ENCODE measurements at places on chromosomes 1 and 21.

GRCh38 chr1:21114431-21114830 lies 62.3 kb downstream of the EIF4G3 start:
- DNase-seq = no peak

GRCh38 chr21:36589352-36589971 lies 109.5 kb upstream of the SIM2 start:
- DNase-seq = no peak

DNA sequence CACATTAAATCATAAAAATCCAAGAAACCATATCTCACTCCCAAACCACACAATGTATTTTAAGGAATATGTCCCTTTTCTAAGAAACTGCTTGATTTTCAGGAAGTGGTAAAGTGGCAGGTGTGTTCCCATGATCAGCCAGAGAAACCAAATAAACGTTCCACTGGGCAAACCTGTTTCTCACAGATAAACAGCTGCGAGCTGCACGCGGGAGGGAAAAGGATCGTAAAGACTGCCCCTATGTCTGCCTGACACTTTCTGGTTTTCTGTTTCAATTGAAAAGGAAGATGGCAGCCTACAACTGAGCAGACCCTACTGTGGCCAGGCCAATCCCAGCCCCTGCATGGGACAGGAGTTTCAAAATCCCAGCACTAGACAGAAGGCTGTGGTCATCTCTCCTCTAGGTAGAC lies 36.6 kb downstream of the HIVEP3 start:
- DNase-seq = no peak

- no peak for DNase-seq
These were observed 79.5 kb downstream of the IGSF21 start for GRCh38 chr1:18187054-18187453.

- DNase-seq = no peak
These were observed 4.2 kb downstream of the COX20 start for GRCh38 chr1:244839656-244840055.

DNA sequence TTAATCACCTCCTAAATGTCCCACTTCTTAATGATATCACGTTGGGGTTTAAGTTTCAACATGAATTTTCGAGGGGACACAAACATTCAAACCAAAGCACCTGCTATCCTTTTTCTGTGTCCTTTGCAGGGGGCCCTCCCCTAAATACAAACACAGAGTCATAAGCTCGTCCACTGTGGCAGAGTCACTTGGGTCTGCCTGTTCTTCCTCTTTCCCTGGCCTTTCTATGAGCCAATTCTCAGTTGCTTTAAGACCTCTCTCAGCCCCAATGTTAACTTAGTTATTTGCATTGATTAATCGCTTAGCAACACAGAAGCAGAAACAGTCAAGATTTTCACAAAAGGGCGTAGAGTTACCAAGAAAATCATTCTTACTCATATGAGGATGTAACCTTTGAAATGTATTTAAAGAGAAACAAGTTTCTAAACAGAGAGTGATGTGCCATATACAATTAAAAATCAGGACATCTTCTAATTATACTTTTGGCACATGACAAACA lies 14.9 kb downstream of the APCS start:
- DNase-seq = no peak

GRCh38 chr1:147247656-147248238 lies 5.3 kb downstream of the CHD1L start:
- no peak for DNase-seq

GRCh38 chr1:244273262-244273844 lies 178.4 kb downstream of the ADSS2 start:
- no peak for DNase-seq

GRCh38 chr21:33042812-33043211 lies 17.1 kb downstream of the OLIG2 start:
- DNase-seq = no peak

DNA sequence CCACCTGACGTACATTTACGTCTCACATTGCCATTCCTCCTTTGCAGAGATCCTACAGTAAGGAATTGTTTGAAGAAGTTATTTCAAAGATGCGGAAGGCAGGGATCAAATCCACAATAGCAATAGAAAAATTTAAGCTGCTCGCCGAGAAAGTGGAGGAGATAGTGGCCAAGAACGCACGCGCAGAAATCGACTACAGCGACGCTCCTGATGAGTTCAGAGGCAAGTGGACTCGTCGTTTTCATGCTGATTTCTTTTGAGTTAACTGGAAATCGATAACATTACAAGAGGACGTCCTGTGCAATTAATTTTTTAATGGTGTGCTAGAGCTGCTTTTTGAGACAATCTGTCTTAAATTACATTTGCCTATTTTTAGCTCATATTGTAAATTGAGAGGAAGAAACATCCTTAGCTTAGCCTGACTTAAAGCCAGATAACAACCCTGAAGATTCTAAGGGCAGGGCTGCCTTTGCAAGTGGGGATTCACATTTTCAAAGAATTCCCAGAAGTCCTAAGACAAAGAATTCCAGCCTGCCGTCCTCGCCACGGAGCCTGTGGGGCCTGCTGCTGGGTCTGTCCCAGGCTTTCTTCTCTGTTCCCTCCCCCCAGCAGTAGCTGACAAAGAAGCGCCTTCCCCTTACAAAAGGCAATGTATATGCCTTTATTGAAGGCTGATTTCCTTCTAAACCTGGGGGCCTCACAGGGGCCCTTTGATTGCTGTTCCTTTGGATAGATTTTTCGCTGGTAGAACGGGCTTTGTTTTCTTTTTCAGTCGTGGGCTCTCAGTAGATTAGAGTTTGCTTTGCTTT lies 31.6 kb upstream of the KIF1B start:
- no peak for DNase-seq

DNA sequence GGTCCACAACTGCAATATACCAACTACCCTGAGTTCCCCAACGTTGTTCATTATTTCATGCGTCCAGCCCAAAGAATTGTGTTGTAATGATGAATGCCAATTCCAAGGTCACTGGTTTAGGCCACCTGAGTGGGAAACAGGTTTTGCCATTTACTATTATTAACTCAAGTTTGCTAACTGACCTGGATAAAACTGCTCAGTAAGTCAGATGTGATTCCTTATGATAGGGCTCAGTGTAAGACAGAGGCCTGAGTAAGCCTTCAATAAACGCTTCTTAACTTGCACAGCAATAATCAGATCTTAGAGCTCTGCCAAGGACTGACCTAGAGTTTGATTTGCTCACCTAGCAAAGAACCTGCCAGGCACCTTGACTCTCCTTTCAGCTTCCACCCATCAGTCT lies 10.0 kb downstream of the PUM1 start:
- no peak for DNase-seq

- DNase-seq = no peak
These were observed 112.3 kb upstream of the ZRANB2 start for GRCh38 chr1:71193153-71193552.

DNA sequence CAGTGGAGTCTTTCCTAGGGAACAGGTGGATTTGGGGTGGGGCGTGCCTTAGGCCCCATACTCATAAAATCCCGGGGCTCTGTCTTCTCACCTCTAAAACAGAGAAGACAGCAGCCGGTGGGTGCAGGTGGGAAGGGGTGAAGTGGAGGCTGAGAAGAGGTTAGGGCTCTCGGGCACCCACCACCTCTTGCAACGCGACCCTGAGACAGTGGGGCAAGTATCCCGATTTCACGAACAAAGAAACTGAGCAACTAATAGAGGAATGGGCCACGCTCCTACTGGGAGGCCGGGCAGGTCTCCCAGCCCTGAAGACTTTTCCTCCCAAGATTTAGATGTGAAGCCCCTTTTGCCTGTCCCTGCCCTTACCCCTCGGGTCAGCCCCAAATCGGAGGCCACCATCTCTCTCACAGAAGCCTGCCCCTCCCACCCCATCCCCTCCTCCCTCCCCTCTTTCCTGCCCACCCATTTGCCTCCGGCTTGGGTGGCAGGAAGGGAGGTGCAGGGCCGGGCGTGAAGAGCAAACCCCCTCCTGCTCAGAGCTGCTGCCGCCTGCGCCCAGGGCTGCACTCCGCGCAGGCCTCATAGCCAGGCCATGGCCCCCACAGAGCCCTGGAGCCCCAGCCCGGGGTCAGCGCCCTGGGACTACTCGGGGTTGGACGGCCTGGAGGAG lies at the start of gene GPR25:
Gene GPR25, plus strand, starts transcription at position 536 of the 670 bp plus-strand sequence. Its CDS starts 57 bp downstream, at position 593.
- no peak for DNase-seq

DNA sequence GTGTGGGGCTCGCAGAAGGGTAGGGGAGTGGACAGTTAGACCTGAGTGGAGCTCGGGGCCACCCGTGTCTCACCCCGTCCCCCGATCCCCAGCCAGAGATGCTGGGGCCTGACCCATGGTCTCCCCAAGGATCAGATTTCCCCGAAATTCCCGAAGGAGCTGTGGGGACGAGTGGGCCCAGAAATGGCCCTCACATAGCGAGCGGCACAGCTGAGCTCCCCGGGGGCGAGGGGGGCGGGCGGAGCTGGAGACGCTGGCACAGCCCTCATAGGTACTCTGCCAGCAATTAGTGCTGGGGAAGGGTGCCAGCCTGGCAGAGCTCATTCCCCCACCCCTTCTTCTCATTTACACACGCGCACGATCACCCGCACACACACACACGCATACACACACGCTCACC lies 9.2 kb downstream of the CASZ1 start:
- no peak for DNase-seq

DNA sequence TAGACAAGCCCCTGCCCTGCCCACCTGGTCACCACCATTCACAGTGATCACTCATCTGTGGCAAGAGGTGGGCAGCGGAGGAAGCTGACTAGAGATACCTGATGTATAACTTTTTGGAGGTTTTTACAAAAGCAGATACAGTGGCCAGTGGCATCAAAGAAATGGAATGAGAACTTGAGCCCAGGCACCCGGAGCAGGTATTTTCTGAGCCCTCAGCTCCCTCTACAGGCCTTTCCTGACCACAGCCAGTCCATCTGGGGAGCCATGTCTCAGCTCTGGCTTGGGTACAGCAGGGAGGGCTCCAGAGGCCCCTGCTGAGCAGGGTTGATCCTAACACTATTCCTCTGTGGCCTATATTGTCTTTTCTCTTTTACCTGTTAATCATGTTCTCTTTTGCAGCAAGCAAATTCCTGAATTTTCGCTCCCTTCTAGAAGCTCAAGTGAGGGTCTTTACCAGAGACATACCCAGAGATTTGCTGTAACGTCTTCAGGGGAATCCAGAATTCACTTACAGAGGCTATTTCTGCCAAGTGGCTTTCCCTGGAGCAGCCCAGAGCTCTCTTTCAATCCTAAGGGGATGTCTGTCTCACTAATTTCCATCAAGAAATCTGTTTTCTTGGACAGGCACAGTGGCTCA lies 27.3 kb downstream of the GPR157 start:
- DNase-seq = no peak

DNA sequence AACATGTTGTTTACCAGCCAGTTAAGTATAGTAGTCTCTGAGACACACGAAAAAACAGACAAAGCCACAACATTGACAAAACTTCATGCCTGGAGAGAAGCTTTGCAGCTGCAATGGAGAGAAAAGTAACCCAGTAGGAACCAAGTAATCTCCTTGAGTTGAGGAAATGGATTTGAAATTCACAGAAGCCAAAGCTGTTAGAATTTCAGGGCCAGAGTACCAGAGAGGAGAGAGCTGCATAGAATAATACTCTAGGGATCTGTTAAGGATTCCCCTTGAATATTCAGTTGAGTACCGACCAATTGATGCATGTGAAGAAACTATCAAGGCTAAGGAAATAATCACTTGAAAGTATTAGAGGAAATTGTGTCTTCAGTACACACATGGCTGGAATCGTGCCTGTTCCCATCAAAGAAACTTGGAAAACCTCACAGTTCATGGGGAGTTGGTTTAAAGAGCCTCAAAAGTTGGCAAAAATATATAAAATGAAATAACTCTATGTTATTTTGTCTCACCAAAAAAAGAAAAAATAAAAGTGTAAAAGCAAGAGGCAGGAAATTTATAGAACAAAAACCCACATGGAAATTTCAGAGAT lies 324.0 kb upstream of the NEGR1 start:
- no peak for DNase-seq

- DNase-seq = no peak
These were observed 16.1 kb upstream of the MYCL start for GRCh38 chr1:39917825-39918224.

GRCh38 chr1:15618077-15618654 lies 908 bp downstream of the DDI2 start:
- peak; percentile 3 for DNase-seq

DNA sequence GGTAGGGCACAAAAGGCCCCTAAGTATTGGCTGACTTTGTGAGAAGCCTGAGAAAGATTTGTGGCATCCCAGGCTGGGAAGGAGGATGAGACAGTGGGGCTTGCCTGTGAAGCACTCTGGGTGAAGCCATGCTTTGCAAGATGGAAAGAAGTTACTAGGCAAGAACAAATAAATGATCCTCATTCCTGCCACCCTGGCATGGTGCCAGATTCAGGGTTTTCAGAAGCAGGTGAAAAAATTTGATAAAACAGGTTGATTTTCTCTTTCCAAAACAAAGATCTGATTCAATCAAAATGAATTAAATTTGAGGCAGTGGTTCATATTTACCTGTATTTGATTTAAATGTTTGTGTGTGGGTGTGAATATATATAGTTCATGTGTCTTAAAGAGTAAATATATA lies 386.9 kb upstream of the PROX1 start:
- no peak for DNase-seq

- DNase-seq = no peak
These were observed 14.0 kb upstream of the TRIM63 start for GRCh38 chr1:26081267-26082019.

DNA sequence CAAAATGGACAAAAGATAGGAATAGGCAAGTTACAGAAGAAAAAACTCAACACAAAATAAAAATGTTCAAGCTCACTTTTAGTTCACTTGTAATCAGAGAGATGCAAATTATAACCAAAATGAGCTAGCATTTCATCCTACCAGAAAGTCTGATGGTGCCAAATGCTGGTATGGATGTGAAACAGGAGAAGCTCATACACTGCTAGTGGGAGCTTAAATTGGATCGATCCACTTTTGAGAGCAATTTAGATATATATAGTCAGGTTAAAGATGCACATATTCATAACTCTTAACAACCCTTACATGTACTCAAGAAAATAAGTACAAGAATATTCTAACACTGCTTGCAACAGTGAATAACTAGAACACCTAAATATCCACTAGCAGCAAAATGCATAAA lies 18.5 kb upstream of the CAMSAP2 start:
- DNase-seq = no peak

DNA sequence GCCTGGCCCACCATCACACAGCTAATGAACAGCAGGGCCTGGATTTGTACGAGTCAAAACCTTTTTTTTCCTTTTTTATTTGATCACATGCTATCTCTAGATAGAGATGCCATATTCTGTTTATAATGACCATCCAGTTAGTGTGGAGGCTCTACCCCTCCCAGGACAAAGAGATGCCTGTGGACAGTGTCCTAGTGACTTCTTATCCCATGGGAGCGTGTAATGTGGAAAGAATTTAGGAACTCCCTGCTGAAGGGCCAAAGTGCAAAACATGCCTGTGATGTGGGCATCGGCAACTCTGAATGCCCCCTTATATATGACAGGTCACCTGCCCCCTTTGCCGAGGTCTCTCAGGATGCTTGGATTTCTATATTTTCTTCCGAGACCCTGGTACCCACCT lies 292.2 kb downstream of the RRAGC start:
- no peak for DNase-seq

GRCh38 chr1:93753791-93754763 lies 72.4 kb upstream of the BCAR3 start:
- no peak for DNase-seq

Data from central memory CD4-positive, alpha-beta T cell (primary cell).